ENCODE measurements at places on chromosomes 11 and 22.

GRCh38 chr11:41982975-41983374 is 523.5 kb upstream of the LRRC4C start:
- DNase-seq = no peak

DNA sequence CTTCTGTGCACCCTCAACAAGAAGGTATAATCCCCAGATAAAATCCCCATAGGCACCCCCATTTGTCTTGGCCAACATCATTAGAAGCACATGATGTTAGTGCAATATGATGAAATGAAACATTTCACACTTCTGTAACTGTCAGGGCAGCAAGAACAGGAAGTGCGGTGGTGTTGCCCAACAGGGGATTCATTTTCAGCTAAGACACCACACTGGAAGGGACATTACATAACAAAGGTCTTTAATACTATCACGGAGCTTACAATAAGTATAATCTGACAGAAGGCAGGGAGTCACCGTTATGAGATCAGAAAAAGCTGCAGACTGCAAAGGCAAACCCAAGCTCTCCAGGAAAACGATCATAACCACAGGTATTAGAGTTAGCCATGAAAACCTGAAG is 2.0 kb downstream of the OR52W1 start:
- DNase-seq = no peak

DNA sequence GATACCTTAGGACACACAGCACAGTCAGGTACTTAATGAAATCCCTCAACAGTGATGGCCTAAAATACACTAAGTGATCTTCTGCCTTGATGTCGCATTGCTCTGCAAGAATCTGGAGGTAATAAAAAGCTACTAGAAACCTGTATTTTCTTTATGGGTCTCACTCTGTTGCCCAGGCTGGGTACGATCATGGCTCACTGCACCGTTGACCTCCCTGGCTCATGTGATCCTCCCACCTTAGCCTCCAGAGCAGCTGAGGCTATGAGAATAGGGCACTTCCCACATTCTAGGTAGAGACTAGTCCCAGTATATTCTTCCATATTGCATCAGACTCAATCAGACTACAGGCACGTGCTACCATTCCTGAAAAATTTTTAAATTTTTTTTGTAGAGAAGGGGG is 21.7 kb downstream of the VSIG10L2 start:
- no peak for DNase-seq

DNA sequence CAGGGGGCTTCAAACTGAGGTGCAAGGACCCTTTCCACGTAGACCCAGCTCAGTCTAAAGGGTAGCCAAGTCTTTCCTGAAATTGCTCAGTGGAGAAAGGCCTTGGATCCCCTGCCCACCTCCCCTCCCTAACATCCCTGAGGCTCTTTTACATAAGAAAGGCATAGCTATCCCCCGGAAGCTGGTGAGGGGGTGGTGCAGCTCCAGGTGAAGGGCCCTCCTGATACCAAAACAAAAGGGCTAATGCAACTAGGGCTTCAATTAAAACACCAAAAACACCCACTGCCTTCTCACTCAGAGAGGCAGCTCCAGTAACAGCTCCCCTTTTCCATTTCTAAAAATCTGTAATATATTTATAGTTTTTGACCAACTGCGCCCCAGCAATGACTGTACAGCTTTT is 5.8 kb downstream of the SHANK2 start:
- no peak for DNase-seq

GRCh38 chr11:2975594-2975993 is 16.5 kb downstream of the NAP1L4 start:
- peak; percentile 30 for DNase-seq
